Jurkat, Clone E6-1 (cell line): ENCODE measurements at places on chromosomes 5 and 9.

- no peak for DNase-seq
Measured at GRCh38 chr5:130708754-130709153, 456.3 kb downstream of the HINT1 start.

DNA sequence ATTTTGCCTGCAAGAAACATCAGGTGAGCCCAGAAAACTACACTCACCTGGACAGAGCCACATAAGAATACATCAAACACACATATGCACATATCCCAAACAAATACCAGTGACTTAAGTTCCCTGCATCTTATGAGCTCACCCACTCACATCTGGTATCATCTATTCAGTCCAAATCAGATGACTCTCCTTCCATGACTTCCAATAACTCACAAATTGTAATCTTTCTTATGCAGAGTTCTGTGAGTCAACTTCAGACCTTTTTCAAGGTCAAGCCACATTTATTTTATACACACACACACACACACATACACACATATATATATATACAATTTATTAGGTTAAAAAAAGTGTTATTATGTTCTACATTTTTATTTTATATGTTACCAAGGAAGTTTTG lies 1711.9 kb upstream of the CDH9 start:
- DNase-seq, result no peak

DNA sequence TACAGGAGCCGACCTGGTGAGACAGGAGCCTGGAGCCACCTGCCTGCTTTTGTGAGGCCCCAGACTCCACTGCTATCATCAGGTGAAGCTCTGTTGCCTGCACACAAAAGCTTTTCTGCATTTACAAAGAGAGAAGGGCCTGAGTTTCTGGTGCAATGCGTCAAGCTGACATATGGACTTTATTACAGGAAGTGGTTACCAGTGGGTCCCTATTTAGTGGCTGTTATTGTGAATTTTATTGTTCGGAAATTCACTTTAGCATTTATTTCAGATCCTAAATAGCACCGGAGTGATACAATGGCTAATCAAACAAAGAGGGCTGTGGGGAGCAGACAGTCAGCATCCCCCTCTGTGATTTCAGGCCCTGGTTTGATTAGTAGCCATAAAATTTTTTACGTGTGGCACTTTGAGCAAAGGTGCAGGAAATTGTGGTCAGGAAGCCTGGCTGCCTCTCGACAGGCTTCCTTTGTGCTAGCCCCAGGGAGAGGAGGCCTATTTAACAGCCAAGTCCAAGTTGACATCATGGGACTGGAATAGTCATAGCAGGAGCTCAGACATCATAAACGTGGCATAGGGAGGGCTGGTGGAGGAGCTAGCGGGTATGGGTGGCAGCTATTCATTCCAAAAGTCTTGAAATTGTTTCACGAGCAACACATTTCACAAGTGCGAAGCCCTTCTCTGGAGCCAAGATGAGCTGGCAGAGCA lies 8.4 kb downstream of the TGFBI start:
- DNase-seq, result peak; percentile 82

DNA sequence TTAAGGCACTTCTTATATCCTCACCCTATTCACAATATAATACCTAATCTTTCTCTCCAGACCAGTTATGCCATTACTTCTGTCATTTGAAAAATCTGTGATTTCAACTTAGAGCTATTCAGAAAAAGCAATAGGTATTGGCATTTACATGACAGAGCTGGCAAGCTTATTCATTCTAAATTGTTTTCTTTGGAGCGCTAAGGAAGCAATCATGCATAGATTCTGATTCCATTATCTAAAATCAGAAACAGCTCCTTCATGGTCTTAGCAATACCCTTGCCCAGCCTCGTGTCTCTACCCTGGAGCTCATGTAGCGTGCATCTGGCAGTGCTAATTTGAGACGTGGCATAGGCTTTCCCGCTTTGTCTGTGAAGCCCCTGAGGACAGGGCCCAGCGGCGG lies 4.5 kb downstream of the SLC1A1 start:
- DNase-seq, result no peak

- no peak for DNase-seq
Measured at GRCh38 chr5:159033351-159033657, 66.4 kb downstream of the EBF1 start.

GRCh38 chr9:122225312-122226141 lies 3.2 kb downstream of the LHX6 start:
- no peak for DNase-seq

GRCh38 chr9:26013199-26013598 lies 335.0 kb upstream of the TUSC1 start:
- DNase-seq, result no peak

DNA sequence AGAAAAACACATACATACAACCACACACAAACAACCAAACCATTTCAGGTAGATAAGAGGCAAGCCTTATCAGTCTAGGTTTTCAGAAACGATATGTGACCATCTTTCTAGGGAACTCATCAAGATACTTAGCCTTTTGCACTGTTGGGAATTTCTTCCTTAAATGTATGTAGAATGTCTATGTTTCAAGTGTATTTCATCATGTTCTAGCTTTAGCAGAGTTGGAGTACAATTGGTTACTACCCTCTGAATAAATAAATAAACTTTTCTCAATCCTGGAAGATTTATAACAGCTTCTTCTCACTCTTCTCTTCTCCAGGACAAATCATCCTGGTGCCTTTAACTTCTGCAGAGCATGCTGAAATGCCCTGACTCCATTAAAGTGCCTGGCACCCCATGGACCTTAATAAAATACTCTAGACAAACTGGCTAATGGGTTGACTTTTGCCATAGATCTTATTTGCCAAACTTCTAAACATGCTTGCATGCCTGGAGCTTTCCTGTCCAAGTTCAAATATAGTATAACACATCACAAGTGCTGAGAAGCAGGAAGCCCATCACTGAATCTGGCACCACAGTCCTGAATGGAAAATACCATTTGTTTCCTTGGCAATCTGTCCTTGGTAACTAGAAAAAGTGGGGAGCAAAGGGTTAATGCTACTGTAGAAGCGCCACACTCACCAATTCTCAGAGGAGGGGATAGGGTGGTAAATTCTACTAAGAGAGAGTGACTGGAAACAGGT lies 33.1 kb upstream of the ZNF462 start:
- no peak for DNase-seq

- no peak for DNase-seq
Measured at GRCh38 chr9:100427366-100428263, 672 bp downstream of the MSANTD3 start.

GRCh38 chr5:123776761-123777160 lies 264.8 kb downstream of the CSNK1G3 start:
- DNase-seq, result no peak

DNA sequence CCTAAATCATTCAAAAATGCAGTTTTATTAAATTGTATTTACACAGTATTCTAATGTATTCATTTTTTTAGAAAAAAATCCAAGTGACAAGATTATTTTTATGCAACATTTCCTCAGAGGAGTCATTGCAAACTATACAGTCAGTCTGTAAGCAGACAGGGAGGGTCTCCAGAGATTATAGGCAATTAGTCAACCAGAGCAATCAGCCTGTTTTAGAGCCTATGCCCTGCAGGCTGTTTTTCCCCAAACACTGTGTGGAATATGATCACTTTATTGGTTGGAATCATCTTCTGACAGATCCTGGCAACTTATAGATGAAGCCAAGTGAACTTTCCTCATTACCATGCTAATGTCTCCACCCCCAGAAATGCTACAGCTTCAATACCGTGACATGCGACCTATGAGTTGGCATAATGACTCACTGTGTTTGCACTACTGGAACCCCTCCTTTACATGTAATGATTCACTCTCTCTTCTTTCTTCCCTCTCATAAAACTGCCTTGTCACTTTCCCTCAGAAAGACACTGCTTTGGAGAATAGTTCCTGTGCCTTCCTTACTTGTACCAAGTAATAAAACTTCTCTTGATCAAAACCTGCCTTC lies 577.7 kb upstream of the FTMT start:
- DNase-seq, result no peak

GRCh38 chr9:83544002-83544698 lies 5.9 kb upstream of the FRMD3 start:
- DNase-seq, result peak; percentile 65

GRCh38 chr9:130368631-130369103 lies 76.1 kb upstream of the ASS1 start:
- peak; percentile 46 for DNase-seq

- DNase-seq, result no peak
Measured at GRCh38 chr5:65902104-65902503, 24.3 kb upstream of the ERBIN start.

- DNase-seq, result no peak
Measured at GRCh38 chr9:125396799-125397198, 135.2 kb downstream of the GAPVD1 start.

DNA sequence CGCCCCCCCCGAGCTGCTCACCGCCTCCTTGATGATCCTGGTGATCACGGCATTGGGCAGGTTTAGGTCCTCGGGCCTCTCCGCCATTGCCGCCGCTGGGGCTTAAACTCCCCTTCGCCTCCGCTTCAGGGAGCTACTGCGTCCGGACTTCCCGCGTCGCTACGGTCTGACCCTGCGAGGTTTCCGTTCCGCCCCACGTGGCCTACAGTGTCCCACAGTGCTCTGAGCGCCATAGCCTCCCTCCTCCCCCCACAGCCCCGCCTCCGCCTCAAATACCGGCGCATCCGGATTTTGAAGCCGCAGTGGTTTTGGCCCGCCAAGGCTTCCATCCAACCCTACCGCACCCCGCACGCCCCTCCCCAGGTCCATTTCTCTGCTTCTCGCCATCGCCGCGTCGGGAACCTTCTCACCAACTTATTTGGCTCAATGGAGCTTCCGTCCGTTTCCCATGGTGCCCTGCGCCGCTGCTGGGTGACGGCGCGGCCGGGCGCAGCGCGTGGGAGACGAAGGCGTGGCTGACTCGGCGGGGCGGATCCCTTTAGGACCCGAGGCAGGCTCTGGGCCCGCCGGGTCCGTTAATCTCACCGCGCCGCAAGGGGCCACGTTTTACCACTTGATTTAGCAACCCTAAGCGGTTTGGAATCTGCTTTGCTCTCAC lies at the start of the genes C9orf43 and POLE3:
Gene C9orf43, plus strand, starts transcription at position 541 of the 658 bp plus-strand sequence. CDS start 2,747 bp downstream, outside the sequence.
Gene POLE3, minus strand, starts transcription at position 469 of the 658 bp plus-strand sequence. Its CDS starts 382 bp downstream, at position 87.
- peak; percentile 93 for DNase-seq

DNA sequence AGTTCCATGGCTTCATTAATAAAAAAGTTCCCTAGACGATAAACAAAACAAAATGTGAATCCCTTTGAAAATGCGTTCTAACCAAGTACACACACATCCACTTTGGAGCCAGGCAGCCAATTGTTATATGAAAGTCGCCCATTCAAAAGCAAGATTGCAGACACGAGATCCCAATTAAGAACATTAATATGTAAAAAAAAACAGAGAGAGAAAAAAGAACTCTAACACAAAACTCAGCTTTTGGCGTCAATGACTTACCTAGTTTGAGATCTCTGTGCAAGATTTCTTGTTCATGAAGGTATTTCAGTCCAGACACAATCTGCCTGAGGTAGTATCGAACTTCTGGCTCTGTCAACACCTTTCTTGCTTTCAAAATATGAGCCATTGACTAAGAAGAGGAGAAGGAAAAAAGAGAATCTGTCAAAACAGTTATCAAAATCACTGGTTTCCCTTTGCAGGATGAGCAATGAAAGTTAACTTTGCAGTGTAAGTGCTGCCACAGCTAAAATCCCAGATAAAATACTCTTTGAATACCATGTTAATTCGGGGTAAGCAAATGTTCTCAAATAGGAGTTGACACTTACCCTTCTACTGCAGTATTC lies 1.6 kb downstream of the PLK2 start:
- no peak for DNase-seq

- no peak for DNase-seq
Measured at GRCh38 chr9:134314039-134314949, 12.0 kb upstream of the RXRA start.

GRCh38 chr9:26561928-26562327 lies 330.7 kb downstream of the CAAP1 start:
- no peak for DNase-seq

DNA sequence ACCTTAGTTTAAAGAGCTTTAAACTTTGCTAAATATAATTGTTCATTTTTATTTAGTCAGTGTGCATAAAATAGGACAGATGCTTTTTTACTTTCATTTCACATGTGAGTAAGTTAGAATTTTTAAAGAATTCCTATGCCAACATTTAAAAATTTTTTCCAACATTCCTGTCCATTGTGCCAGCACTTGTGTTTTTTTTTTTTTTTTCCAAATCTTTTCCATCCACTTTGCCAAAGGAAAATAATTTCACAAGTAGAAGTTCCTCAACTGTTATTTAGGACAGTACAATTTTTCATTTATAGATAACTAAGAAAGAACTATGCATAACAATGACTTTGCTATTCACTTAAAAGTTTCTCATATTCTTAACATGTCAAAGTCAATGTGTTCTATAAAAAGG lies 189.5 kb downstream of the ADAMTS6 start:
- DNase-seq, result no peak

- DNase-seq, result no peak
Measured at GRCh38 chr5:178388386-178389025, 155.9 kb upstream of the PHYKPL start.

DNA sequence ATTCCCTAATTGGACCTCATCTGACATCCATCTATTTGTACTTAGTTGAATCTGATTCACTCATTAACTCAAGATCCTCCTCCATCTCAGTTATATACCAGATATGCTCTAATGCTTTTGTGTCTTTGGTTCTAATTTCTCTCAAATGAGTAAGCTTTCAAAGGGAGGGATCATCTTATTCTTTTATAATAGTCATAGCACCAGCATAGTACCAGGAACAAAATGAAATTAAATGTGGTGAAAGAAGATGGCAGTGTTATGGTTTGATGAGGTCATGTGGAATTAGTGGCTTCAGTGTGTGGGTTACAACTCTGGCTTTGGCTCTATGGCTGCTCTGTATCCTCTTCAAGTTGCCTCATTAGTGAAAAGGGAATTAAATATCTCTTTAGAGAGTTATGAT lies 32.5 kb upstream of the ZNF366 start:
- no peak for DNase-seq

- DNase-seq, result no peak
Measured at GRCh38 chr9:69963803-69964202, 79.8 kb upstream of the MAMDC2 start.

DNA sequence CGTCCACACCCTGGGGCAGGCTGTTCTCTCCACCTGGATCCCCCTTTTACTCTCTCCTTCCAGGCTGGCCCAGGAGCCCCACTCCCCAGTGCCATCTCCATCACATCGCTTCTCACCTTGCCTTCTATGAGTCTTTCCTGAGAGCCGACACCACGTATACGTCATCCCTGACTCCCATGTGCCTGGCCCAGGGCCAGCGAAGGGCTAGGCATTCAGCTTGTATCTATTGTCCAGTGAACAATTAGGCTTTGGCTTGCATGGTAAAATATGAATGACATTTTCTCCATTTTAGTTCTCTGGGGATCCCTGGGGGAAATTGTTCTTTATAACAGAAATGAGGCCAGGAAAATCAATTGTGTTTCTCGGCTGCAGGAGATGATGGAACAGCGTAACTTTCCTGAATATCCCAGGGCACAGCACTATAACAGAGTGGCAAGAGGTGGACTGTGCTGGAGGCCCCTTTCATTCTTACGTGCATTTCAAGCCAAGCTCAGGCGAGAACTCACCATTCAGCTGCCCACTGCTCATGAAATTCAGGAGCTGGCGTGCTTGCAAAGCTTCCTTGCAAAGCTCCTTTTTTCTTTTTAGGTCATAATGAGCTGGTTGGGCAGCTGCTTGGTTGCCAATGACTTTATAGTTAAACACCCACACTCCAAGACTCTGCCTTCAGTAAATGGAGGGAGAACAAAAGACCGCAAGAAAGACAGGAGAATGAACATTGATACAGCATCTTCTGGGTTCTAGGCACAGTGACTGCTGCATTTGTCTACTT lies 37.7 kb downstream of the NSG2 start:
- DNase-seq, result no peak

- DNase-seq, result no peak
Measured at GRCh38 chr5:169550227-169550626, 33.3 kb upstream of the SPDL1 start.
